ENCODE measurements at places on chromosomes 1 and 21.

DNA sequence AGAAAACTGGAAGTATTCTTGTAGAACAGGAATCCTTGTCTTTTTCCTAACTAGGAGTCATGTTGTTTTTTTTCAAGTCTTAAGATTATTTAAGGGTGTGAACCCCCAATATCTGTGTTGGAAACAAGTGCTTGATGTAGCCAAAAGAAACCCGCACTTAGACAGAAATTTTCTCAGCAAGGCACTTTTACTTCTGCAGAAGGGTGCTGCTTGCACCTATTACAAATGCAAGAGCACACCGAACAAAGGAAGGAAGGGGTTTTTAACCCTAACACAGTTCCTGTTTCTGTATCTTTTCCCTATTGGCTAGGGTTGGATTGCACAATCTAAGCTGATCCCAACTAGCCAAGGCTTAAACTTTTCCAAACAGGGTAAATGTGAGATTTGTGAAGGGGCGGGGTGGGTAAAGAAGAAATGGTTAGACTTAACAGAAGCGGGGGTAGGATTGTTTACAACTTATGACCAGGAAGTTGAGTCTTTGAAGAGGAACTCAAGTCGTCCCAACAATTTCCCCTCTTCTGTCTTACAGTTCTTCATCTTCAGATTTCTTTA is 75.1 kb downstream of the ZFYVE9 start:
- no peak for DNase-seq

DNA sequence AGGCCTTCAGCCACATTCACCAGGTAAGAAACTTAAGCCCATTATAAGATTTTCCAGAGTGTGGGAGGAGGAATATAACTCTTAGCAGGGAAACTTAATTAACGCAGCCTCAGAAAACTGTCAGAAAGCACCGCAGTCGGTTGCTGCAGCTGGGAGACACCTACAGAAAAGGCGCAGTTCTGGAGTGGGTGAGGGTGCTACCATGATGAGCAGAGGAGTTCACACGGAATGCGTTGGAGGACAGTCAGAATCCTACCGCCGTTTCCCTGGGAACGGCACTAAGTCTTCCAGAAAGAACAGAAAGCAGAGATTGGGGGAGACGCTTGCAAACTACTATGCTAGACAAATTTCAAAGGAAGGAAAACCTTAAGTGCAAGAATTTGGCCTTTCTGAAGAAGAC is 6.4 kb downstream of the ACTN2 start:
- DNase-seq: no peak

DNA sequence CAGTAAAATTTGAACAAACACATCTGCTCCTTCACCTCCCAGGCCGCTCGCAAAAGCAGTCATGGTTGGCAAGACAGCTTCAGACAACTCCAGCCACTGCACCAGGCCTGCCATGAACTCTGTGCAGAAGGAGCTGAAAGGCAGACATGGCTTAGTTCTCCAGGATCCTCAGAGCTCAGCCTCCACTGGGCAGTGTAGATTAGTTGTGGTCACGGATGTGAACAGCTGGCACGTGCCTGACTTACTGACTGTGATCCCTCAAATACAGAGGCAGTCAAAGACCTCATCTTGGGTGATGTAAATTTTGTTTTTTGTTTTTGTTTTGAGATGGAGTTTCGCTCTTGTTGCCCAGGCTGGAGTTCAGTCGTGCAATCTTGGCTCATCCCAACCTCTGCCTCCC is 28.4 kb downstream of the TMCO4 start:
- no peak for DNase-seq

GRCh38 chr1:18032172-18032859 is 75.3 kb upstream of the IGSF21 start:
- no peak for DNase-seq

- no peak for DNase-seq
Observed at GRCh38 chr21:36491209-36491910, 11.4 kb upstream of the CLDN14 start.

DNA sequence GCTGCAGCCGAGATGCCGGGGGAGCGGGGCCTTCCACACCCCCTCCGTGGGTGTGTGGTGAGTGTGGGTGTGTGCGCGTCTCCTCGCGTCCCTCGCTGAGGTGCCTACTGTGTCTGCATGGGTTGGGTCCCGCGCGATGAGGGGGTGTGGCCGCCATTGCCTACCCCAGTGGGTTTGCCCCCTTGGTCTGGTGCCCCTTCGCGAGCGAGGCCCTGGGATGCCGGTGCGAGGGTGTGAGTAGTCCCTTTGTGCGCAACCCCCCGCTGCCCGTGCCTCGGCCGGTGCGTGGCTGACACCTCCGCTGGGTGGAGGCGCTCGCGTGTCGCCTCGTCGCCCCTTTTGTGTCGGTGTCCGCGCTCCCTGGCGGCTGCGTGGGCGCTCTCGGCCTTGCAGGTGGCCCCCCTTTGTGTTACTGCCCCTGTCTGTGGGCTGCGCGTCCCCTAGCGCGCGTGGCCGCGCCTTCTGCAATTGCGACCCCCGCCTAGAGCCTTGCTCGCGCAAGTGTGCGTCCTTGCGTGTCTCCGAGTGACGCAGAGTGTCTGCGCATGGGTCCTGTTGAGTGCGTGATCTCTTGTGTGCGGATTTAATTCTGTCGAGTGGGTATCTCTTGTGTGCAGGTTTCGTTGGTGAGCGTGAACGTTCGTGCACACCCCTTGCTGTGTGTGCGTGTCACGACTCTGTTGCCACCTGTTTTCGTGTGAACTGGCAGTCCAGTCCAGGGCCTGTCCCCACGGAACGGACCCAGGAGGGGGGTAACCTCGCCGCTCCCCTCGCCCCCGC is 553 bp downstream of the TTC3 start:
- DNase-seq: peak; percentile 65
